Left cardiac atrium (tissue), 4 donors: ENCODE measurements at places on chromosomes 16 and 17.

GRCh38 chr17:28760601-28761562, 17.1 kb downstream of the TRAF4 start:
- DNase-seq, result peak; percentile 75

- DNase-seq, result no peak
Observed at GRCh38 chr17:57993471-57994365, 5.7 kb upstream of the VEZF1 start.

DNA sequence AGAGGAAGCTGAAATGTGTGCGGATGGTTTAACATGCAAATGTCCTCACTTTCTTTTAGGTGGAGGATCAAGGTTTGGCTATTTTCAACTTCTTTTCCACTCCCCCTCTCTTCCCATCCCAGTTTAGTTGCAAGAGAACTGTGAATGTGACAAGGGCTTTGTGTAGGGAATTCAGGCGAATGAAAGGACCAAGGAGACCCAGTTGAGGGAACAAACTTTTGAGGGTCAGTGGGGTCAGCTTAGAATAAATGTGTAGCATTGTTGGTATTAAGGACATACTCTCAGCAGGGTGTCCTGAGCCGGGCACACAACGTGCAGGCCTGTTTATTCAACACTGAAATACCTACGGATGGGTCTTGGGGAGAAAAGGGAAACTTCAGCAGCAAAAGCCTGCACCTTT, 346.0 kb downstream of the PMP22 start:
- no peak for DNase-seq

DNA sequence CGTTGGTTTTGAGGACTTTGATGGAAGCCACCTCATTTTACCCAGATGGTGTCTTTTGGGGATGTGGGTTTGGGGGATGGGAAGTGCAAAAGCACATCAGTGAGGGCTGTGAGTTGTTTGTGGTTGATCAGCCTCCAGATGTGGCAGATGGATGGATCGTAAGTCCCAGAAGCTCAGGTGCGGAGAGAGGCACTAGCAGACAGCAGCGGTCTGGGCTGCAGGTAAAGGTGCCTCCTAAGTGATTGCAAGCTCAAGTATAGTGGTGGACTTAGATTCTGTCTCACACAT, 18.0 kb downstream of the HS3ST3B1 start:
- no peak for DNase-seq

DNA sequence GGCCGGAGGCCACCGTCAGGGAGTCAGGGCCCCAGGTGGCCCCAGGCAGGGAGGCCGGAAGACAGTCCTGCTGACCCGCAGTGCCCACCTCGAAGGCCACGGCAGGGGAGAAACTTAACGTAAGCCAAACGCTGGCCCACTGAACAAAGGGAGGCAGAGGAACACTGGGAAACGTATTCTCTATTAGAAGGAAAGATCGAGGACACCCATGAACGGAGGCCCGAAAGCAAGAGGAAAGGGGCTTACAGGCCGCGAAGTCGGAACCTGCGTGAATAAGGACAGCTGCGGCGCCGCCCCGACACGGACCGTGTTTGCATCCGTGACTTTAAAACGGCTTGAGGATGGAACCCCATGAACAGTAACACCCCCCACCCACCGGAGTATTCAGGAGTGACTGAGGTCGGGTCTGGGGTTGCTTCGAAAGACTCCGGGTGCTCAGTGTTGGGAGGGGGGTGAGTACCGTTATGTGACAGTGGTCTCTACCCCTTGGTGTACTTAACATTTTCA, 102.4 kb upstream of the METRNL start:
- DNase-seq, result no peak

DNA sequence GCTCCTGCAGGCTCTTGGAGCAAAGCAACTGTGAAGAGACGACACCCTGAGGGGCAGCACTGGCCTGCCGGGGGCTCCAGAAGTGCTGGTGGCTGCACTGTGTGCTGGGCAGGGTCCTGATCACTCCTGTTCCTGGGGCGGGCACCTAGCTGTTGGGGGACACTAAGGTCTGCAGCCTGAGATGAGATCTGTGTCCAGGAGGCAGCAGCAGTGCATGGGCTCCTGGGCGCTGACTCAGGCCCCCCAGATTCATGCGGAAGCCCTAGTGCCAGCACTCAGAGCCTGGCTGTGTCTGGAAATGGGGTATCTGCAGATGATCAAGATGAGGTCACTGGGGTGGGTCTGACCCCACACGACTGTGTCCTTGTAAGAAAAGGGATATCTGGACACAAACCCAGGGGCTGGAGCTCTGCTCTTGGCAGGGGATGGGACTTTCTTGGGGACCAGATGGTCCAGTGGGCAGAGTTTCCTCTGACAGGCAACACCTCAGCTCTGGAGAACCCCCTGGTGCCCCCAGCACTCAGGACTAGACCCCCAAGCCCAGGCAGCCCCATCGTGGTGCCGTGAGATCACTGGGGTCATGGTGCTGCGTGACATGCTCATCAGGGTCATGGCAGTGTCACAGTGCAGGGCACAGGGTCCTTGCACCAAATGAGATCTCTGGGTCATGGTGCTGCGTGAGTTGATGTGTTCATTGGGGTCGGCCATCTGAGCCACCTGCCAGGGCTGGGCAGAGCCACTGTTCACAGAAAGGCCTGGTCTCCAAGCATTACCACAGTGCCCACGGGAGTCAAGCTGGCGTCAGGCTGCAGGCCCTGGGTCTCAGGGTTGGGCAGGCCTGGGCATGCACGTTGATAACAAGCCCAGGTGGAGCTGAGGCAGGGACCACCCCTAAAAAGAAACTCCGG, 9.5 kb downstream of the FAAP100 start:
- DNase-seq, result no peak

DNA sequence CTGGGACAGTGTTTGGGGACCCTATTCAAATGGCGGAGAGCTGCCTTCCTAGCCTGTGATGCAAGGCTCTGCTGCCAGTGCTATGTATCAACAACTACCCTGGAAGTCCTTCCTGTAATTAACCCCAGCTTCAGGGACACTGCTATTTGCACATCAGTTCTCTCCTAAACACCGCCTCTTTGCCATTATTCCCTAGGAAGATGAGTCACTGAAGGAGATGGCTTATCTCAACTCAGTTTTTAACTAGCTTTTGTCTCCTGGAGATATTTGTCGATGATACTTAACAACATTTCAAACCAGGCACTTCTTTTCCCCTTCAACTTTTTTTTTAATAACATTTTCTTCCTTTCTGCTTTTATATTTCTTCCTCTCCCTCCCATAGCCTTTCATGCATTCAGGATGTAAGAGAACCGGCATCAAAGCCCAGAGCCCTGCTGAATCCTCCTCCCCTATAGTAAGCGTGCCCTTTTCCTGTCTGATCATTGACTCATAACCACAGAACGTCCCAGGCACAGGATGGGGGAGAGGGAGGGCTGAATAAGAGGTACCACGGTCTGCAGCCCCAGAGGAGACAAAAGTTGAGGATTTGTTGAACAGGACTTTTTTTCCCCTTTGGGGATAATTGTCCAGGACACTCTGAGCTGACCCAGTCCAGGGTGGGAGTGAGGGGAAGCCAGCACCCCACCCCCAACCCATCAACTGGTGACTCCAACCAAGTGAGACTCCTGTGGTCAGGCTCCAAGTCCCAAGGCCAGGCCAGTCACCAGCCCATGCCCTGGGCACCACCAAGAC, 387.8 kb upstream of the SALL1 start:
- no peak for DNase-seq

GRCh38 chr17:48678141-48678971, 44.0 kb downstream of the PRAC1 start:
- peak; percentile 57 for DNase-seq

GRCh38 chr16:81817789-81818567, 38.9 kb downstream of the PLCG2 start:
- no peak for DNase-seq

DNA sequence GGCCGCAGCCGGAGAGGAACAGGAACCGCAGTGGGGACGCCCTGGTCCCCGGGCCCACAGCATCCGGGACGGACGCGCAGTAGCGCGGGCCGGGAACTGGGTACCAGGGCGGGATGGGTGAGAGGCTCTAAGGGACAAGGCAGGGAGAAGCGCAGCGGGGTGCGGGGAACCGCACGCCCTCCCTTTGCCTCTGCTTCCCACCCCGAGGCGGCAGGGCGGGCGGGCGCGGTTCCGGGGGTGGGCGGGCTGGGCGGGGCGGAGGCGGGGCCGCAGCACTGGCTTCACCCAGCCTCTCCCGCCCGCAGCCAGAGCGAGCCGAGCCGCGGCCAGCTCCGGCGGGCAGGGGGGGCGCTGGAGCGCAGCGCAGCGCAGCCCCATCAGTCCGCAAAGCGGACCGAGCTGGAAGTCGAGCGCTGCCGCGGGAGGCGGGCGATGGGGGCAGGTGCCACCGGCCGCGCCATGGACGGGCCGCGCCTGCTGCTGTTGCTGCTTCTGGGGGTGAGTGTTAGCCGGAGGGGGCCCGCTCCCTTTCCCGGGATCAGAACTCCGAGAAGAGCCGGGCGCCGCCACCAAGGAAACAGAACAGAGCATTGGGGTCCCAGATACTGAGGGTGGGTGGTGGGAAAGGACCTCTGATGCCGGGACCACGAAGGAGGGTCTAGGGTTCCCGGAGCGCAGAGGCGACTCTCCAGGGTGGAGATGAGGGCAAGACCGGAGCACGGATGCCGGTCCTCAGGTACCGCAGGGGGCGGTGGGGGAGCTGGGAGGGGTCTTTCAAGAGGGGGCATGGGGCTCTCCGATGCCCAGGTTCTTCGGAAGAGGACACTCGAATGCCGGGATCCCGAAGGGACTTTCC, at the start of gene NGFR:
NGFR (plus strand) TSS at position 308 of the 856 bp plus-strand sequence; CDS start at position 433, 125 bp downstream.
- DNase-seq, result peak; percentile 57

DNA sequence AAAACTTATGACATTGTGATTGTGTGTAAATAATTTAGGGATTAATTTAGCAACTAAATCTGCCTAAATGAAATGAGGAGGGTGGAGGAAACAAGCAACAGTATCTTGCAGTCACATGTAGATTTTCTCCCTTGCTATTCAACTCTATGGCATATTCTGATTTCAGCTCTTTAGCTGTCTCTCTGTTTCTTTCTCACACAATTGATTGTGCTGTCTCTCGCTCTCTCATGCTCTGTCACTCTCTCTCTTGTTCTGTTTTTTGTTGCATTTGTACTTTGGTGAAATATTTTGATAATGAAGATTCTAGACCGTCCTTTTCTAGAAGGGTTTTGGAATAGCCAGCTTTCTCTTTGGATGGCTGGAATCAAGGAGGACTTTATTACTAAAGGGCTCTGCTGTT, 70.6 kb downstream of the BCAS3 start:
- DNase-seq, result no peak

GRCh38 chr17:76783146-76783545, 45.2 kb downstream of the MFSD11 start:
- no peak for DNase-seq

GRCh38 chr16:9327253-9327652, 235.8 kb downstream of the HAPSTR1 start:
- DNase-seq, result no peak

DNA sequence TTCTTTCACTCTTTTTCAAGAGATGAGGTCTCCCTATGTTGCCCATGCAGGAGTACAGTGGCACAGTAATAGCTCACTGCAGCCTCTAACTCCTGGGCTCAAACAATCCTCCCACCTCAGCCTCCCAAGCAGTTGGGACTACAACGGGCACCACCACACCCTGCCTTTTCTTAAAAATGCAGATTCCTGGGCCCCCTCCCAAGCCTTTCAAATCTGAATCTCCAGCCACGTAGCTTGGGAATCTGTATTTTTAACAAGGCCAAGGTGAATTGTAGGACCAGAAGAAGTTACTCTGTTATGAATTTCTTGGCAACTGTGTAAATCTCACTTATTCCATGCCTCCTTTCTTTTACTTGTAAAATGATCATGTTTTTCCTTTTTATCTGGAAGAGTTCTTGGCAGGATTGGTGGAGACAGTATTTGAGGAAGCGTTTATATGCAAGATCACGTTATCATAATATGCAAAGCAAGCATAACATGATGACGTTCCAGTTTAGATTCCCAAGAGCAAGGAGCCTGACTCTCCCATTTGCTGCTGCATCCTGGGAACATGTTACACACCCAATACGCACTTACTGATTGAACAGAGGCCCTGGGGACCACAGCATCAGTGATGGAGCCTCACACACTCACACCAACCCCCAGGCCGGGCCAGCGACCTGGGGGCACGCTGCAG, 44.5 kb downstream of the LITAF start:
- no peak for DNase-seq

GRCh38 chr16:85314512-85314971, 202.3 kb upstream of the CIBAR2 start:
- DNase-seq, result no peak

GRCh38 chr17:64259922-64260321, 3.1 kb downstream of the TEX2 start:
- DNase-seq, result no peak

DNA sequence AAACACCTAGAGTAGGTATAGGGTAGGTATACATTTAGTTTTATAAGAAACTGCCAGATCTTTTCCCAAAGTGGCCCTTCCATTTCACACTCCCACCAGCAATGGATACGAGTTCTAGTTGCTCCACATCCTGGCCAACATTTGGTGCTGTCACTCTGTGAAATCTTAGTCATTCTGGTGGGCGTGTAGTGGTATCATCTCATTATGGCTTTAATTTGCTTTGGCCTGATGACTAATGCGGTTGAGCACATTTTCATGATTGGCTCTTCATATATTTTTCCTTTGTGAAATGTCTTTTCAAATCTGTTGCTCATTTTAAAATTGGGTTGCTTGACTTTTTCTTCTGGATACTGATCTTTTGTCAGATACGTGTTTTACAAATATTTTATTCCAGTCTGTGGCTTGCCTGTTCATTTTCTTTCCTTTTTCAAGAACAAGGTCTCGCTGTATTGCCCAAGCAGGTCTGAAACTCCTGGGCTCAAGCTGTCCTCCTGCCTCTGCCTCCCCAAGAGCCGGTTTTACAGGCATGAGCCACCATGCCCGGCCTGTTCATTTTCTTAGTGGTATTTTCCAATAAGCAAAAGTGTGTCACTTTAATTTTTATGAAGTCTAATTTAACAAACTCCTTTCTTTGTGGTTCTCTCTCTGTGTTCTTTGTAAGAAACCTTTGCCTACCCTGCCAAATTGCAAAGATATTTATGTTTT, 192.4 kb downstream of the SEC14L1 start:
- DNase-seq, result no peak

DNA sequence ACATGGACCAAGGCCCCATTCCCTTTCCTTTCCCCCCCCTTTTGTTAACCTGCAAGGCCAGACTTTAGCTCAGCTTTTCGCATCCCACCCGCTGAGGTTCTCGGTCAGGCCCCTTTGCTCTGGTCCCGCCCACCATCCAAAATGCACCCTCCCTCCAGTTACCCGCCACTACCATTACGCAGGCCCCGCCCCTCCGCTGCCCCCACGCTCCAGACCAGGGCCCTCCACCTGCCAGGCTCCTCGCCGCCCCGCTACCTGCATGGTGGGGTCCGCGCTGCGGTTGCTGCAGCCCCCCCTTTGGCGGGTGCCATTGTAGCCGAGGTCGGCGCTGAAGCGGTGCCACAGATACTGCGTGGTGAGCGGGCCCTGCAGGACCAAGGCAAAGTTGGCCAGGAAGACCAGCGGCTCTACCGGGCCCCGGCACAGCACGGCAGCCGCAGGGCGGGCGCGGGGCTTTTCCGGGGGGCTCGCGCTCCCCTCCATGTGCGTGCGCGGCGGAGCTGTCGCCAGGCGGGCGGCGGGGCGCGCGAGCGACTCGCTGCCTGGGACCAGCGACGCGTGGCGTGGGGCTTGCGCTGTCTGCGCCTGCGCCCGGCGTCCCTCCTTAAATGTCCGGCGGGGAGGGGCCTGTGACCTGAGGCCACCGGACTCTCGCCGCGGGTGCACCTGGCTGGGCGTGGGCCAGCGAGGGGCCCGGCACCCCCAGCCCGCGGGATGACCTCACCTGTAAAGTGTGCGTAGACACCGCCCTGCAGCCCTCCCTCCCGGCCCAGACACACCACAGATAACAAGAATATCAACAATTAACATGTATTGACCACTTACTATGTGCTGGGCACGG, at the start of gene SLC46A1:
SLC46A1 (minus strand) TSS at position 581 of the 841 bp plus-strand sequence; CDS start at position 483, 98 bp downstream.
- DNase-seq, result peak; percentile 74
